HuH-7.5 (cell line): ENCODE measurements at places on chromosomes 3 and 15.

DNA sequence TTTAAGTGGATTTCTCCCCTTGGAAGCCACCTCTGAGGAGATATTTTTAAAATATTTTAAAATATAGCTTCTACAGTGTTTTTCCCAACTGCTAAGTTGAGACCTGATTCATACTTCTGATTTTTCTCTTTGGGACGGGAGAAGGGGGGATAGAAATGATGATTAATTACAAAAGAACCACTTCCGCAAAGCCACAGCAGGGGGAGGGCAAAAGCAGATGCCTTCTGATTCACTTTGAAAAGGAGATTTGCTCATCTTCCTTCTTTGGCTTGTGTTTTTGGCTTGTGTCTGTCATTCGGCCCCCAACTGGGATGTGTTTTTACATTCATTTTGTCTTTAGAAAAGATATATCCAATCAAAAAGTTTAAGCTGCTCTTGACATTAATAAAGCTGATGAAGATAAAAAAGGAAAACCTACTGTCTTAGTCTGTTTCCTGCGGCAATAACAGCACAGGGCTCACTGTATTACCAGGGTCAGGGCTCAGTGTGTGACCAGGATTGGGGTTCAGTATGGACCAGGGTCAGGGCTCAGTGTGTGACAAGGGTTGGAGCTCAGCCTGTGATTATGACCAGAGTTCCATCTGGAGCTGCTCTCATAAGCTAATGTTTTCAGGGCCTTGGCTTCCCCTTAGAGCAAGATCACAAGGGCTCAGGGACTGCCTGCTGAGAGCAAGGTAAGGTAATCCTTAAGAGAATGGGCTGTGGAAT lies 223.2 kb downstream of the MTHFS start:
- DNase-seq = no peak

DNA sequence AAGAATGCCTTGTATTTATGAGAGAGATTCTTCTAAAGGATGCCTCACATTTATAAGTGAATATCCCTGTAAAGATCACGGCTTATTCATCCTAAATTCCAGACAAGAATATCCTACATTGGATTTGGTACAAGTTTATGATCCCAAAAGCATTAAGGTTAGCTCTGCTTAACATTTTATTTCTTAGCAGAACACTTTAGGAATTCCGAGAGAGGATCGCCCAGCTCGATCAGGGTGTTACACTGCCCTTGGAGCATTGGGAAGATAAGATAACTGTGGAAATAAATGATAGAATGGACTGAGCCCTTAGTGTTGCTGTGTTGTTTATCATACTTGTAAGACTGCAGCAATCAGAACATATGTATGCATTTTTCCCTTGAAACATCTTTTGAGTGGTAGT lies 223.0 kb upstream of the CDIN1 start:
- no peak for DNase-seq

DNA sequence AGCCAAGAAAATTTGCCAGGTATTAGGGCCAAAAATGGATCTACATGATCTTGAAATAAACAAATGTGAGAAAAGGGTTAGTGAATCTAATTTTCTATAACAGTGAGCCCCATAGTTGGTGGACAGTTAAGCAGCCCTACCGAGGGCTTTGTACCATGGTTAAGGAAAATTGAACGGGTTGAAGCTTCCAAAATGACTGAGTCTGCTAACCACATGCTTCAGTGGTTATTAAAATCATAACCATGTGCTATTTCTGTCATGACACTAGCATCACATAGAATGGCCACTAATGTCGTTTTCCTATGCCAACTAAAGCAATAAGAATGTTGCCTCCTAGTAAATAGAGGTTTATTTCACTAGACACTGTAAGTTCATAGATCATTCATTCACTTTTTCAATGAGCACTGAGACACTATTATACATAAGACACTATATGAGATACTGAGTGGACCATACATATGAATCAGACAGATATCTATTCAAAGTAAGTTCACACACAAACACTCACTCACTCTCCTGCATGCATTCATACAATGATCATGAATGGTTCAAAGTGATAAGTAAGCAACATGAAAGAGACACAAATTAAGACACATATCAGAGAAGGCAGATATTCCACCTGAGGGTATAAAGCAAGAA lies 4.3 kb downstream of the SST start:
- no peak for DNase-seq

DNA sequence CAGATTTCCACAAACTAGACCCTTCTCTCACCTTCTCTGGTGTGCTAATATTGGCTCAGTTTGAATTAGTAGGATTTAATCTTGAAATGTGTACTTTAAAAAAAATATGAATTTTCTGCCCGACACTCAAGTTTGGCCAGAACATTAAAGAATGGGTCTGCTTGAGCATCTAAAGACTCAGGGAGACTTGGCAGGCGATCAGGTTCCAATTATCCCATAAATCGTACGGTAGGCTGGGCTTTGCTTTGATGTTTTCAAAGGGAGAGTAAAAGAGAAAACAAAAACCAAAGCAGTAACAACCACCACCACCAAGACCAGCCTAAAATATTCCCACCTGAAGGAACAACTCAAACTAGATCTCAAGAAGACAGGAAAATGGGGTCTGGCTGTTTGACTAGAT lies 230.8 kb downstream of the EBLN2 start:
- no peak for DNase-seq

DNA sequence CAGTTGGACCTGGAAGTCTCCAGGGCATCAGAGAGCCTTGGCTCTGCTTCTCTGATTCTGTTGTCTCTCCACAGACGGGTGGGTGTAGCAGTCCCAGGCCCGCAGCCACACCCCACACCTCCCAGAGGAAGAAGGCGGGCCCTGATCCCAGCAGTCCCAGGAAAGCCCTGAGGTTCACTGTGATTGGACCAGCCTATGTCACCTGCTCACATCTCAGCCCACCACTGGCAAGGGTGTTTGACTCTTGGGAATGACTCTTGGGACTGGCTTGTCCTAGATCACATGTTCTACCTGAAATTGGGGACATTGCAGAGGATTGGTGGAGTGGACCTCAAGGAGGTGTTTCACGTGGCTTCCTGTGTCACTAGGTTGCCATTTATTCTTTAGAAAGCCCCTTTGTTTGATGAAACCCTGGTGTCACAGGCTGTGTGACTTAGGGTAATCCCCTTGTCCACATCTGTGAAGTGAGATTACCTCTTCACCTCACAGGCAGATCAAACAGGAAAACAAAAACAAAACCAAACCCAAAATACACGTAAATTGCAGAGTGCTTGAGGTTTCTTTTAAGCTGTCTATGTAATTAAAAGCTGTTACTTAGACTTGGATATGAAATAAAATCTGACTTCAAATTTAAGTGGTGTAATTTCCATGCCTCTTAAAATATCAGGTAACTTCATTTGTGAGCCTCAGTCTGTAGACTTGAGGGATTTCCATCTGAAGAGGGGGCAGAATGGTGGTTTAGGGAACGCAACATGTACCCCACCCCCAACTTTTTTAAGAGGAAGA lies 26.7 kb downstream of the FLNB start:
- no peak for DNase-seq

GRCh38 chr3:57927916-57928315 lies 80.3 kb upstream of the FLNB start:
- no peak for DNase-seq

DNA sequence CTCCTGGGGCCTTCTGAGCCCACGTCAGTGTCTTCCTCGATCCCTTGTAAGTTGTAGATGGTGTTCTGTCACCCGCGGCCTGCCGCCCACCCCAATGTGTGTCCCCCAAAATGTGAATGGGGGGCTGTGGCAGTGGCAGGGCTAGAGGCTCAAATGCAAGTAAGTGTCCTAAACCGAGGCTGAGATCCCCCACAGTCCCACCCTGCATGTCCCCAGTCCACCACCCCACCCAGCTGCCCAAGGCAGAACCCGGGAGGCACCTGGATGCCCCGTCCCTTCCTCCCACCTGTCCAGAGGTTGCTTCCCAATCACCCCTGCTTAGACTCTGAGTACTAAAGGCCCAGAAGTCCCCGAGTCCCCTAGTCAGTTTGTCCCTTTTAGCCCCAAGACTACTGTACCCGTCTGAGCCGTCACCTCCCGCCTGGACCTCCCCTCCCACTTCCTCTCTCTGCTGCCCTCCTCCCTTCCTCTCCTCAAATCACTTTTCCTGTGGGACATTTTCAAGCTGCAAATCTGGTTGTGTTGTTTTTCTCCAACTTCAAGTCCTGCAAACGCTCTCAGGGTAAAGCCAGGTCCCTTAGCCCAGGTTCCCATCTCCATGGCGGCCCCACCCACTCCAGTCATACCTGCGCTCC lies 11.8 kb upstream of the PLXND1 start:
- no peak for DNase-seq

DNA sequence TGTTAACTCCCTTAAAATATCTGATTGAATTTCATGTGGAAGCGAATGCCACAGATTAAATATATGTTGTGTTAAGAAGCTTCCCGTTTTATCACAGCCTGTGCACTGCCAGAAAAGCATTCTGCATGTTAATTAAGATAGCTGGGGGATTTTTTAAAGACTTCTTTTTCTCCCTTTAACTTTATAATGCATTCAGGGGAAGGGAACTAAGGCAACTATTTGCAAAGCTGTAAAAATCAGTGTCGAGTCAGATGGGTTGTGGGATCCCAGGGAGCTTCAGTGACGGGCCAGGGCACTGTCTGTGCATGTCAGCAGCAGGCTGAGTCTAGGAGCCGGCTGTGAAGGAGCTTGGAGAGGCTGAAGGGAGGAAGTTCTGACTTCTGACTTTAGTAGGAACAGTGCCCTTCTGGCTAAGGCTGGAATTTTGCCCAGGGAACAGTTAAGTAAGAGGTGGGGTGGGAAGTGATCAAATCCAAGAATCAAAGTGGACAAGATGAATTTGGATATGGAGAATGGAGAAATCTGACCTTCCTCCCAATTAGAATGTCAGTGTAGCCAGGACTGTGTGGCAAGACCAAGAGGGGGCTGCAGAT lies 77.7 kb downstream of the ABHD5 start:
- DNase-seq = no peak

DNA sequence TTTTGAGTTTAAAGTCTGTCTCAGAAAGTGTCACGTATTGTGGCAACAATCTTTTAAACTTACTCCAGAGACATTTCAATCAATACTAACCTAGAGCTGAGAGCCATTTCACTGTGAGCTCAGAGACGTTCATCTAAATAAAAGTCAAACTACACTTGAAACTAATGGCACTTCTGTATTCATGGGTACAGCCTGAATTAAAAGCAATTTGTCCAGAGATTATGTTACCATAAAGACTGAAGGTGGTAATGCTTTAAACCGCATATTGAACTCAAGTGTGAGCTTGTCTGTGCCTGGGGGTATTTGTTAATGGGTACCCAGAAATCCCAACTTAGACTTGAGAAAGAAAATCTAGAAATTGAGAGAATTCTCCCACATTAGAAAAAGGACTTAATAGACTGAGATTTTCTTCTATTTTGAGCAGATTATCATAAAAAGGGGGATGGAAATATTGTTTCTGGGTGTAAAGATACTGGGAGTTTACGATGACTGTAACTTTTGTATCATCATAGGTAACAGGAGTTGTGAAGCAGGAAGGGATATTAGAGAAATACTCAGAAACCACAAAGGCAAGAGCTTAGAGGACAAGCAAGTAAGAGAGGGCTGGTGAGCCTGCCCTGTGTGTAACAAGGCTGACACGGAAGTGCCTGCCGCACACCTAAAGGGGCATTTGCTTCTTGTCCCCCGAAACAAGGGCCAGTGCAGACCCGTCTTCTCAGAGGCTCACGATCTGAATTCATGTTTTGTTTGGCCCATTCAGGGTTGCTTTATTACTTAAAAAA lies 36.9 kb downstream of the LRIG1 start:
- no peak for DNase-seq

- DNase-seq = no peak
Observed at GRCh38 chr15:77144026-77144425, 73.1 kb upstream of the TSPAN3 start.

- peak; percentile 62 for DNase-seq
Observed at GRCh38 chr15:78422571-78423340, 15.3 kb upstream of the IREB2 start.

DNA sequence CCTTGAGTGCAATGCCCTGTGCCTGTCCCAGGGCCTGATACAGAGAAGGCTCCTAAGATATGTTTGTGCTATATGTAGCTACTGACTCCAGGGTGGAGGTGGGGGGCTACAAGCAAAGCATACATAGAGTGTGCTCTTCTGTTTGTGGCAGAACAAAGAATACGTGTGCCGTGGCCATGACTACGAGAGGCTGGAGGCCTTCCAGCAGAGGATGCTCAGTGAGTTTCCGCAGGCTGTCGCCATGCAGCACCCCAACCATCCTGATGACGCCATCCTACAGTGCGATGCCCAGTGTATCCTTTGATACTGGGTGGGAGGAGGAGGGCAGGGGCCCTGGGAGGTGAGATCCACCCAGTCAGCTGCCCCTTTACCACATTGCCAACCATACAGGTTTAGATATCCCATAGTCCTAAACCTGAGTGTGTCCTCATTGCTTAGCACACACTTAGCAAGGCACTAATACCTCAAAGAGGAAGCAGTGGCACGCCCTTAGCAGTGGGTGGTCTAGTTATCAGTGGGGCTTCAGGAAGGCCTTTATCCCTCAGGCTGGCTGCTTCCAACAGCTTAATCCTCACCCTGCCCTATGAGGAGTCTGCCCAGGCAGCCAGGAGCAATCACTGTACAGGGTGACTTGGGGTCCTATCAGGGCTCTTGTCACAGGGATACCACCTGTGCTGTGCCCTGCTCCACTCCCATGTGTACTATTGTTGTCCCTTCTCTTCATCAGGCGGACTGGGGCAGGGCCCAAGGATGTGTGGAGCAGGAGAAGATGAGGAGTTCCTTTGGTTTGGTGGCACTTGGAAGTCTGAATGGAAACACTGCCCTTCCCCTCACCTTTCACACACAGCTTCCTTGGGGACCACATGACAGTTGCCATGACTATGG lies 30.1 kb upstream of the MANF start:
- no peak for DNase-seq

DNA sequence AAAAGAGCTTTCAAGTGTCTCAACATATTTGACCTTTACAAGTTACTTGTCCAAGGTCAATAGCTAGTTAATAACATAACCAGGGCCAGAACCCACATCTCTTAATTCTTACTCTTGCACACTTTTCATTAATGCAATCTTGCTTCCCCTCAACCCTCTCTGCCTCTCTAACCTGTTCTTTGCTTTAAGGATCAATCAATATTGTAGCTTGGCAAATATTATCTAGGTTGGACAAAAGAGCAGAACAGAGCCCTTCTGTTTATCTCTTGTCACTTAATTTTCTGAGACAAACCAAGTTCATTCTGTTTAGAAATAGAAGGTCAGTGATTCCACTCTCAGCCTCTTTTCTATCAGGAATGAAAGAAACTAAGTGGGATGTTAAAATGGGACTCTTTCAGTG lies 180.5 kb downstream of the USP13 start:
- DNase-seq = no peak

- no peak for DNase-seq
Observed at GRCh38 chr3:69491975-69492374, 106.1 kb upstream of the FRMD4B start.

DNA sequence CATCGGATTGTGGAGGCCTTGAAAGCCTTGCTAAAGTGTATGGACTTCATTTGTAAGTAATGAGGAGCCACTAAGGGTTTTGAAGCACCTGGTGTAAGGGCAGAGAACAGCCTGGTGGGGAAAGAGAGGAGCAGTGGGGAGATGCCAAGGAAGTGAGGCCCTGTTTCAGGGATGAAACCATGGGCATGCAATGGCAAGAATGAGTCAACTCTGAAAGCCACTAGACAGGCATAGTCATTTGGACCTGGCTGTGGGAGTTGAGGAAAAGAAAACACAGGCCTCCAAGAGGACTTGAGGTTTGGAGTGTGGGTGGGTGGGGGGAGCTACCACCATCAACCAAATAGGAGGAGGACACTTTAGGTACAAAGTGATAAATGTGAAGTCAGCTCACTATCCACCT lies 7.6 kb downstream of the XCR1 start:
- no peak for DNase-seq
